ENCODE measurements at places on chromosomes 2 and 18.
A peak's percentile ranks its signal among the peaks of the same experiment; 100 is the strongest.

DNA sequence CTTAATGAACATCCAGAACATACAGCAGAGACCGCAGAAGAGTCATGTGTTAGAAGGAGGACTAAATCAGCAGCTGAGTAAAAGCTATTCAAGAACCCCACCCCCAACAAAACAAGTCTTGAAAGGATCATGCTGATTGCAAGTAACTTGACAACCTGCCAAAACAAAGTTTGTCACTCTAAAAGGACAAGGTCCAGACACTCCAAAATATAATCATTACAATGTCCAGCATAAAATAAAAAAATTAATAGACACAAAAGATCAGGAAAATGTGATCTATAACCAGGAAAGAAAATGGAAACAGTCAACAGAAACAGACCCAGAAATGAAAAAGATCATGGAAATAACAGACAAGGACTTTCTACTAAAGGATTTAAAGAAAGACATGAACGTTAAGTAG lies 28.5 kb downstream of the CCDC88A start:
- DNase-seq, result no peak

DNA sequence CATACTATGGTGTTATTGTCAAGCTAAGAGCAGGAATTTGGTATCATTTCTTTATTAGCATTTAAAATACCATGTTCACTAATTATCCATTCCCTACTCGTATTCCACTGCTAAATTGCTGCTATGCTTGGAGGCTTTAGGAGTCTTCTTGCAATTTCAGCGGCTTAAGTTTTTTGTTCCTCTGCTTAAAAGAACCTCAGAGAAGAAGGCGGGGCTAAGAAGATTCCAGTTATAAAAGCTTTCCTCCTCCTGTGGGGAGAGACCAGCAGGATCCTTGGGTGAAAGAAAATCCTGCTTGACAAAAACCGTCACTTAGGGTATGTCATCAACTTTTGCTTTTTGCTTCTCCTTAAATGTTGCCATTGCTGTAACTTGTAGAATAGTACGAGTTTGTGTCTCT lies at the start of gene TRPM8:
Gene TRPM8, plus strand, starts transcription at position 258 of the 400 bp plus-strand sequence. CDS start 9,165 bp downstream, outside the sequence.
- peak; percentile 71 for DNase-seq

DNA sequence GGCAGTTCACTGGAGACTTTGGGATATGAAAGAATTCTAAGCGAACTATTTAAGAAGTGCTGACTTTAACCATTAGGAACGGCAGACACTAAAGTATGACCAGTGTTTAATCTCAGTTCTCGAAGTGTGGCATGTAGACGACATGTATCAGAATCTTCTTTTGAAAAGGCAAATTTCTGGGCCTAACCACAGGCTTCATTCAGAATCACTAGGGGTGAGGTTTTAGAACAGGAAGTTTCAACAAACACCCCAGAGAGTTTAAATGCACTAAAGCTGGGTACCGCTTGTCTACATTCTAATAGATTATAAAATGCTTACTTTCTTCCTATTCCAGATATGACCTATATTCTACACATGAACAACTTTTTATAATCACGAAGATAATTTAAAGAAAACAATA lies 180.3 kb downstream of the ANKRD44 start:
- no peak for DNase-seq

- no peak for DNase-seq
Observed at GRCh38 chr2:38465789-38466127, 88.7 kb upstream of the ATL2 start.

GRCh38 chr2:58039170-58039611 lies 7.4 kb upstream of the VRK2 start:
- DNase-seq, result no peak

GRCh38 chr2:40200366-40200915 lies 251.4 kb downstream of the SLC8A1 start:
- DNase-seq, result no peak

GRCh38 chr2:18209934-18210639 lies 331.6 kb downstream of the KCNS3 start:
- DNase-seq, result no peak

GRCh38 chr2:217996361-217996760 lies 6.4 kb downstream of the TNS1 start:
- DNase-seq, result no peak

DNA sequence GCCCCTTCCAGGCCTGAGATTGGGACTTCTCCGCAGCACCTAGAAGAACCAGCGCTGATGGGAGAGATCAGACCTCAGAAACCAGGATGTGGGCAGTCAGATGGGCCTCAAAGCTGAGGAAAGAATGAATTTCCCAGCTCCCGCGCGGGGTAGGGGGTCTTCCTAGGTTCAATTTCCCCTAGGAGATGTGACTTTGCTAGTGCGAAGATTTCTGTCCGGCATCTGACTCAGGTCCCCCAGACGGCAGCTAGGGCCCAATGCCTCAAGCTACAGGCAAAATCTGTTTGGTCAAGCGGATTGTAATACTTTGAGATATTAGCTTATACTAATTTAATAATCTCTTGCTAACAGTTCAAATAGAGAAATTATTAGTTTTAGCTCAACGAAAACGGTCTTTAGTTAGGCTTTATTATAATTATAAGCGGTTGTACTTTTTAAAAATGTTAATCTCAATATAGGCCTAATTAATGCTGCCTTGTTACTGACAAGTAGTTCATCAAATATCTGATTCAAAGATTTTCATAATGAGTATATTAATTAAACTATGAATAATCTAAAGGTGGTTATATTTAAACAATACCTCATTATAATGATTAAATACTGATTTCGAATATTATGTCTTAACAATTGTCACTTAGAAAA lies 5.8 kb downstream of the DLX1 start:
- peak; percentile 24 for DNase-seq

GRCh38 chr2:129757366-129757914 lies 222.0 kb upstream of the RAB6C start:
- no peak for DNase-seq

DNA sequence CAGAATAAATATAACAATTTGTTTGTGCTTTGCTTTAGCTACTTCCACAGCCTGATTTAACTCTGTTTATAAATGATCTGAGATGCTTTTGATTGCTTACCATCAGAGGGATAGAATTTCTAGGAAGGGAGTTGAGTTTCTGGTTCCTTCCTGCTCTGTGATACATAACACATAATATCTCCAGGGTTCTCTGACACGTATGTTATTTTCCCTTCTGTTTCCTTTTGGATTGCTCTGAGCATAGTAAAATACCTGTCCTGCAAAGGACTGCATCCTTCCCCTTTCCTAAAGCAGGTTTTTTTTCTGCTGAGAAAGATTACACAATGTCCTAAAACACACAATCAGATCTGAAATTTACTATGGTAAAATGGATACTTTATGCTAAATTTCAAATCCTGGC lies 76.1 kb downstream of the CABYR start:
- DNase-seq, result no peak

DNA sequence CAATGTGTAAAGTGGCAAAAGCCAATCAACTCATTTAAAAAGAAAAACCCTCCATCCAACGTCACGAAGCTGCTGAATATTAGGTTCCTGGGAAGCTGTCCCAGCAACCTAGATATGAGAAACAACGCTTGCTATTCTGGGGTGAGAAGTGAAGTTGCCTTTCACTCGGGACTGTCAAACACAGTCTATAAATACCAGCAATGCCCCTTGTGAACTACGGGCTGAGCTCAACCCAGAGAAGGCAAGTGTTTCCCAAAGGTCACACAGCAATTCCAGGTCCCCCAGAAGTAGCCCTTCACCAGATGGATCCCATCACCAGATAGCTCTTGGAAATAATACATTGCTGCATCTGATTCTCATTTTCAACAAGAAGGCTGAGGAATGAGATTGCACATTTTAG lies 67.9 kb downstream of the BCL11A start:
- no peak for DNase-seq

GRCh38 chr2:10792660-10793400 lies 19.8 kb downstream of the PDIA6 start:
- no peak for DNase-seq

DNA sequence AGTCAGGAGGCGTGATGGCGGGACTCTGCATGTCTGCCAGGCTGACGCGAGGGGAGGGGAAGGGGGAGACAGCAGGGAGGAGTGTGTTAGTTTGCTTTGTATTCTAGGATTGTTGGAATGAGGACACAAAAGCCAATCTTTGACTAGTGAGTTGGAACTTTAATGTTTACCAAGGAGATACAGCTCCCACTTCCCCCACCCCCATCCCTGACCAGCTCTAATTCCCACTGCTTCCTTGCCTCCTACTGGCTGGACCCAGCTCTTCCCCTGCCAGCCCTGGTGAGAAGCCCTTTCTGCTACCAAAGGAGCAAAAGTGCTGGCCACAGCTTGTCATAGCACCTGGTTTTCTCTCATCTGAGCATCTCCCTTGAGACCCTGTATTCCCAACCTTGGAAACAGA lies 84.5 kb downstream of the CELF4 start:
- DNase-seq, result no peak

DNA sequence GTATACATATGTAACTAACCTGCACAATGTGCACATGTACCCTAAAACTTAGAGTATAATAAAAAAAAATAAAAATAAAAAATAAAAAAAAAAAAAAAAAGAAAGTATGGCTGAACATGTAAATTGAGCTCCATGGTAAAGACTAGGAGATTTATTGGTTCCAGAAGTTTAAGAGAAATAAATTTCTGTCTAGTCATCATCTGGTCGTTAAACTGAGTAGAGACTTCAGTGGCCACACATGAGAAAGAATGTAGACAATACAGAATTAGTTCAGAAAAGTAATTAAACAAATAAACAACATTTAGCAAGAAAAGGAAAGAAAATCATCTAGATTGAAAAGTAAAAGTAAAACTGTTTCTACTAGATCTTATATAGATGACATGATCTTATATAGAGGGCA lies 12.4 kb upstream of the KCNE4 start:
- no peak for DNase-seq

DNA sequence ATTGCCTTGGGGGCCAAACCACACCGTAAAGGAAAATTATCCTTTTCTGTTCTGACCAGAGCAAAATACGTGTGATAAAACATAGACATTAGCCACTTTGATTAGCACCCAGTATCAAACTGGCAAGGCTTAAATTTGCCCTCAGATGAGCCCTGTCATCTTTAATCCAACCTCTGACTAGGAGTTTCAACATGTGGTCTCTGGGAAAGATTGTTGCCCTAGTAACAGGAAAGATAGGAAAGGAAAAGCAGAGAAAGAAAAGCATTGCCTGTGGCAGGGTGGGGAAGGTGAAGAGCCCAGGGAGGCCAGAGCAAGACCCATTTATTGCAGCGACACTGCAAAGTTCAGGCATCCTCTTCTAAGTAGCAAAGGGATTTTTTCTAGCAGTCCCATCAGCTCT lies 181.5 kb upstream of the SCN7A start:
- no peak for DNase-seq

- no peak for DNase-seq
Observed at GRCh38 chr2:150624001-150624401, 136.5 kb upstream of the RND3 start.

- no peak for DNase-seq
Observed at GRCh38 chr2:57862727-57863126, 183.9 kb upstream of the VRK2 start.

DNA sequence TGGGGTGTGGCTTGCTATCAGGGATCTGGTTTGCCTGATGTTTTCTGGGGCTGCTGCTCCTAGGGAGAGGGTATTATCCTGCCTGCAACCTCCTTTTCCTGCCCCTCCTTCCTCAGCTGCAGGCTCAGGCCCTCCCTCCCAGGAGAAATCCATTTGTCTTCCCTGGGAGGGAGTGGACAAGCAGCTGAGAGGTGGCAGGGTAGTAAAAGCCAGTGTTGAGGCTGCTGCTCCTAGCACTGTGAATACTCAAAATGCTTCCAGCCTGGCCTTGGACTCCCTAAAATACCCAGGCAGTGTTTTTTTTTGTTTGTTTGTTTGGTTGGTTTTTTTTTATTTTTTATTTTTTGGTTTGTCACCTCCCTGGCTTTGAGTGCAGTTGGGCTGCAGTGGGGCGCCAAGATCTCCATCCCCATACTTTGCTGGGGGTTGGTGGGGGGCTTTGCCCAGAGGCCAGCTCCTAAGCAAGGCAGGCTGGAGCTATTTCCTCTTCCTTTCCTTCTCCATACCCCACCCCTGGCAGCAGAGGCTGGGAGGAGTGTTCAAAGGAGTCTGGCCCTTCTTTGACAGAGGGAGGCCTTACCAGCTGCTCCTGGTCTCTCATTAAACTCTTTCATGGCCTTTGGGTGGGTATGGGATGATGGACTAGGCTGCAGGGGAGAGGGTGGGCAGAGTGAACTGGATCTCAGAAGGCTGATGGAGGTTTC lies 13.6 kb downstream of the HOXD3 start:
- no peak for DNase-seq

- DNase-seq, result no peak
Observed at GRCh38 chr2:47269316-47270232, 114.5 kb upstream of the STPG4 start.

DNA sequence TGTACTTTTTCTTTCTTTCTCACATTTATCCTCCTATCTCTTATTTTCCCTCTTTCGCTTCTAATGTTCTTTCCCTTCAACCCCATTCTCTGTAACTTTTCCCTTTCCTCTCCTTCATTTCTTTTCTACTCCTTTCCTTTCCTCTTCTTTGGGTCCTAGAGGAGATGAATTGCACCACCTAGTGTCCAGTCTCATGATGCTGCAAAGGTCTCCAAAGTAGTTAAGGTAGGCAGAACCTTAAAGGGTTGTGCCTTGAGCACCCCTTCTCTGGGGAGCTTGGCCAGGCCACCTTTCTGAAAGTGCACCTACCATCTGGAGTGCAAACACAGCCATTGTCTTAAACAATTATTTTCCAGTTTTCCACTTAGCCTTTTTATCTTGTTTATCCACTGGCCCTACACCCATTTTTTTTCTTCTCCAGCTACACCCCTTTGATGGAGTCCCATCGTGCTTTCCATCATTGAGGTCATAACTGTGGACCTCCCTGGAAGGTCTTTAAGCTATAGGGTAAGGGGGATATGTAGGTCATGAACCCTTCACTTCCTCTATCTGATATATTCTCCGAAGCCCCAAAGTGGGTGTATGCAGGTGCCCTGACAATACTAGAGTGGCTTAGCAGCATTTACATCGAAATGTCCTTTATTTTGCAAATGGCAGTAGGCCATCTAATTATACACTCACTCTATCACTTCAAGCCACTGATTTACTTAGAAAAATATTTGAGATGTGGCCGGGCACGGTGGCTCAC lies 155.9 kb downstream of the ESCO1 start:
- peak; percentile 32 for DNase-seq

- DNase-seq, result no peak
Observed at GRCh38 chr2:216863946-216864345, 4.1 kb upstream of the TNP1 start.

DNA sequence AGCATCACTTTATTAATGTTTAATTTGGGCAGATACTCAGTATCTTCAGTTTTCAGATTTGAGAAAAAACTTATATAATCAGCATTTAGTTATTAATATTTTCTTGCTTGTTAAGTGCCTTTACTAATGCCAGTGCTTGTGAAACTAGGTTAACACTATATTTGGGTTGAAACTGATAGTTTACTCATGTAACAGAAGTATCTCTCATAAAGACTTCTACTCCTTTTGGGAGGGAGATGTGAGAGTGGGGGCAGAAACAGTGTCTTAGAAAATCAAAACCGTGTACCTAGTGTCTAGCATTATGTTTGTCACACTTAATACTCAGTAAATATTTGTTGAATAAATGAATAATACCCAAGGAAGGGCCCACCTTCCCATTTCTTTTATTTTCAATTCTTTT lies 129.5 kb downstream of the MSTN start:
- no peak for DNase-seq

- no peak for DNase-seq
Observed at GRCh38 chr2:162636206-162636728, 202.3 kb downstream of the KCNH7 start.

- no peak for DNase-seq
Observed at GRCh38 chr2:18349421-18349820, 211.0 kb downstream of the RDH14 start.

All from neuronal stem cell (in vitro differentiated cells).